CD4-positive, alpha-beta T cell (primary cell): ENCODE measurements at places on chromosomes 6 and 20.

DNA sequence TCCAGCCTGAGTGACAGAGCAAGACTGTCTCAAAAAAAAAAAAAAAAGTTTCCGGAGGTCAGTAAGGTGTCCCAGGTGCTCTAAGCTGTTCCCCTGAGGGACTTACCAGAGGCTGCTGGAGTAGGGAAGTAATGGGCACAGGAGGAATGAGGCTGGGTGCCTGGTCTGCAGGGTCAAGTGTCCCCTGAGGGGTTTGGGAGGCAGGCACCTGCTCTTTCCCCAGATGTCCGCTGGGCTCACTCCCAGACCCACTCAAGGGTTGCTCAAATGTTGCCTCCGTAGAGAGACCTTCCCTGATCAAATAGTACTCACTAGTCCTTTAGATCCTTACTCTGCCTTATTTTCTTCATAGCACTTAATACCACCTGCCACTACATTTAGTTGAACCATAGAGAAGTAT lies 5.4 kb upstream of the MAPK13 start:
- H3K27me3 ChIP-seq: no peaks in the 10 kb centered on the region
- H3K4me1 ChIP-seq: peaks cover 86% of the 10 kb centered on the region
- no peak overlapping the region for H3K4me3 ChIP-seq
- no peaks in the 10 kb centered on the region for H3K36me3 ChIP-seq
- no peak for DNase-seq

GRCh38 chr6:19394051-19394450 lies 443.1 kb upstream of the ID4 start:
- H3K27me3 ChIP-seq: no peaks in the 10 kb centered on the region
- H3K4me1 ChIP-seq: no peaks in the 10 kb centered on the region
- H3K27ac ChIP-seq: no peak overlapping the region
- DNase-seq: no peak

DNA sequence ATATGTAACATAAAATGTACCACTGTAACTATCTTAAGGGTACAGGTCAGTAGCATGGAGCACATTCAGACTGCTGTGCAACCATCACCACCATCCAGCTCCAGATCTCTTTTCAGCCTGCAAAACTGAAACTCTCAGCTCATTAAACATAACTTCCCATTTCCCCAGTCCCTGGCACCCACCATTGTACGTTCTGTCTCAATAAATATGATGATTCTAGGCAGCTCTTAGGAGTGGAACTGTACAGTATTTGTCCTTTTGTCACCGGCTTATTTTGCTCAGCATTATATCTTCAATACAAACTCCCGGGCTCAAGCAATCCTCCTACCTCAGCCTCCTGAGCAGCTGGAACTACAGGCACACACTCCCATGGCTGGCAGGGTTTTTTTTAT lies 1.5 kb downstream of the ZC3H12D start:
- no peak for DNase-seq
- H3K4me3 ChIP-seq: peak overlapping the region; percentile 68

DNA sequence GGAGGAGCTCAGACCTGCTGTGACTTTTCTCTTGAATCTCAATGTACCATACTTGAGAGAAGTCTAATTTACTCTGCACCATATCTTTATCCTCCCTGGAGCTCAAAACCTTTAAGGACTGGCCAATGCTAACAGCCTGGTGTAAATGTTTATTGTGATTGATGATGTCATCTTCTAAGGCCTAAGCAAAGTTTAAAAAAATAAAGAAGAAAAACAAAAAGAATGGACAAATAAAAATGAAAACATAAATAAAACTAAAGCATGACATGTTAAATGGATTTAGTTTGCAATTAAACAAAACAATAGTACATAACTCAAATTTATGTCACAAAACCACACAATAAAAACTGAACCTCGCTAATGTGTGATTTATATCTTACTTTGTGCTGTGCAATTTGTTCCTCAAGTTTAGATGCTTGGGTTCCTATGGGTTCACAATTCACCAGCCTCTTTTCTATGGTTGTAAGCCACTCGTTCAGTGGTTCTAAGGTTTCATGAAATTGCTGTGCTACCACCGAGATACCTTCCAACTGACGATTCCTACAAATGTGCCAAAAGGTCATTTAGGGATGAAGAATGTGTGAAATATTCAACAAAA lies 113.0 kb downstream of the DST start:
- no peaks in the 10 kb centered on the region for H3K27me3 ChIP-seq
- H3K36me3 ChIP-seq: no peaks in the 10 kb centered on the region
- H3K27ac ChIP-seq: no peak overlapping the region
- H3K4me1 ChIP-seq: no peaks in the 10 kb centered on the region
- H3K4me3 ChIP-seq: no peak overlapping the region
- no peak for DNase-seq

DNA sequence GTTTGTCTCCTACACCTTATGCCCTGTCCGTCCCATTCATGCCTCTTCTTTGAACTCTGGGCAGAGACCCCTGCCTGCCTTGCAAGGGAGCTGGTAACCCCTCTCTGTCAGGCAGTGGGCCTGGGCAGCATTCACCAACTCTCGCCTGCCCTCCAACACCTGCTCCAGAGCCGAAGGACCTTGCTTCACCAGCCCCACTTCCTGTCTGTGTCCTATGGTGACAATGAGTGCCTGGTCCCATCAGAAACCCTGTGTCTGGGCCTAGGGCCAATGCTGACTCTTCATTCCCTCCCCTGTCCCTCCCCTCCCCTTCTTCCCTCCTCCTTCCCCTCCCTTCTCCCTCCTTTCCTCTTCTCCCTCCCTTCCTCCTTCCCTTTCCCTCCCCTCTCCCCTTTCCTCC lies 22.8 kb upstream of the PCMTD2 start:
- H3K36me3 ChIP-seq: no peaks in the 10 kb centered on the region
- no peak for DNase-seq
- H3K27ac ChIP-seq: no peak overlapping the region
- H3K27me3 ChIP-seq: peaks cover under 1% of the 10 kb centered on the region
- H3K4me1 ChIP-seq: peaks cover 22% of the 10 kb centered on the region

- DNase-seq: no peak
- H3K4me3 ChIP-seq: no peak overlapping the region
Observed at GRCh38 chr20:3168079-3168828, 5.1 kb downstream of the LZTS3 start.

DNA sequence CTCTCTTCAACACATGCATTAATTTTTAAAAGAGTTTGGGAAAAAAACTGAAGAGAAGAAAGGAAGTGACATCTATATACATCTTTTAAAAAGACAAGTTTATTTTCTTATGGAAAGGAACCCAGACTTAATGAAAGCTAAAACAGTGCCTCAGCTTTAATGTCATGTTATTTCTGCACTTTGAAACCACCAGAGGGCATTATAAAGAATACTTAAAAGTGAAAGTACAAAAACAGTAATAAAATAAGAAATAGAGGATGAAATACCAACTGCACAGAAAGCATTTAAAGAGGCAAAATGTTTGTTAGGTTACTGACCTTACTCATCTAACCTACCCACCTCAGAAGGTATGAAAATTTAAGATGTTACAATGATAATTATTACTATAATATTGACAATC lies 98.8 kb downstream of the HUS1B start:
- no peaks in the 10 kb centered on the region for H3K27me3 ChIP-seq
- DNase-seq: no peak
- H3K27ac ChIP-seq: no peak overlapping the region
- peaks cover 9% of the 10 kb centered on the region for H3K4me1 ChIP-seq

DNA sequence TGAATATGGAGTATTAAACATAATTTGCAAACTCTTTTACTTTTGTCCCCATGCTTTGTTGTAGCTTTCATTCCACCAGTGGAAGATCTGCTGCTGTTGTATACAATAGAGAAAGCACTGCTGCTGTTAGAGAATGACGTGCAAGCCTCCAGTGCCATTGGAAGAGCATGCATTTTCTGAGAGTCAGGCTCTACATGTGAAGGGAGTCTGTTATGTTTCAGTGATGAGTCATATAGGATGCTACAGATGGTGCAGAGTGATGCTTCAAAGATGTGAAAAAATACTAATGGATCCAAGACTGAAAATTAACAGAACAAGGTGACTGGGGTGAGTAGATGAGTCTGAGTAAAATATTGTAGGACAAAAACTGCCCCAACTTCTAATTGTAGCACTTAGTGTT lies 22.4 kb upstream of the BACH2 start:
- no peak overlapping the region for H3K27ac ChIP-seq
- no peaks in the 10 kb centered on the region for H3K36me3 ChIP-seq
- no peak overlapping the region for H3K4me3 ChIP-seq
- no peaks in the 10 kb centered on the region for H3K27me3 ChIP-seq

DNA sequence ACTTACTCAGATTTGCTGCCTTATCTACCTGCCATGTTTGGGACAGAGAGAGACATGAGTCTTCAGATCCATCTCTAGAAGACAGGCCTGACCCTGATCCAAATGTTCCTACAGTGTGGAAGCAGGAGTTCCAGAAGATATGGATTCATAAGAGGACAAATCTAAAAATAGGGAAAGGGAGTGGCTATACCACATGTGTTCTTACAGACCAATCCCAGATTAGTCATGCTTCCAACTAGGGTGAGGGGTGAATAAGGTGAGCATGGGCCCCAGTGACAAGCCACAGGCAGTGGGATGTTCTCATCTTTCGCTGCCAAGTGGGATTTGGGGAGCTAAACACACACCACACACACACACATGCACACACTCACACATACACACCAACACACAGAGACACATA lies 670.7 kb upstream of the CITED2 start:
- no peak overlapping the region for H3K27ac ChIP-seq
- H3K27me3 ChIP-seq: no peaks in the 10 kb centered on the region
- H3K4me3 ChIP-seq: no peak overlapping the region
- H3K36me3 ChIP-seq: no peaks in the 10 kb centered on the region
- no peak for DNase-seq
